ENCODE measurements at places on chromosomes 5 and 9.

DNA sequence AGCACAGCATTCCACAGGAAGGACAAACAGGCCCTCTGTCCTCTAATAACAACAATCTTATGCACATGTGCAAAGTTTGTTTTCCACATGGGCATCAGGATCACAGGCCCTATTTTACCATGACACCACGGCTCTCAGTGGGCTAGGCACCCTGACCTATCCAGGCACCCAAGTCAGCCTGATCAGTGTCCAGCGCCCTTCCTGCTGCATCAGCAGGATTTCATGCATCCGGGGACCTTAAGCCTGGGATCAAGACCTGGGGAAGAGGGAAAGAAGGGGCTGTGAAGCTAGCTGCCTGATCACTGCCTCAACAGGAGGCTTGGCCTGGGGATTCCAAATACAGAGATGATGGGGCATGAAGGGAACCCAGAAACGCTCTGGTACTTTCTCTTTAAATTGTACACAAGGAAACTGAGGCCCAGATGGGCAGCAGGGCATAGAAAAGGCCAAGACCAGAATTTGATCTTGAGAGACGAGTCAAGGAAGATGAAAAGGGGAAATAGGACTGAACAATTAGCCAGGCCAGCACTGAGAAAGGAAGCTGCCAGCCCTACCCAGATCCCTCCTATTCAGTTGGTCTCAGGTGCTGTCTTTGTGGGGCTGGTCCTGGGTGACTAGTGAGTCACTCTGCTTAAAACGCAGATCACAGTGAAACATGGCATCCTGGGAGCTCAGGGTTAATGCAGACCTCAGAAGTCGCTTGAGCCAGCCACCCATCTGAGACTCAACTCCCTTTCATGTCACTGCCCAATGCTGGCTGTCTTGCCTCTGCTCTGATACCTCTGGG is 57.9 kb downstream of the SHB start:
- no peak for DNase-seq

GRCh38 chr5:20145240-20145639 is 157.2 kb upstream of the CDH18 start:
- DNase-seq, result no peak

DNA sequence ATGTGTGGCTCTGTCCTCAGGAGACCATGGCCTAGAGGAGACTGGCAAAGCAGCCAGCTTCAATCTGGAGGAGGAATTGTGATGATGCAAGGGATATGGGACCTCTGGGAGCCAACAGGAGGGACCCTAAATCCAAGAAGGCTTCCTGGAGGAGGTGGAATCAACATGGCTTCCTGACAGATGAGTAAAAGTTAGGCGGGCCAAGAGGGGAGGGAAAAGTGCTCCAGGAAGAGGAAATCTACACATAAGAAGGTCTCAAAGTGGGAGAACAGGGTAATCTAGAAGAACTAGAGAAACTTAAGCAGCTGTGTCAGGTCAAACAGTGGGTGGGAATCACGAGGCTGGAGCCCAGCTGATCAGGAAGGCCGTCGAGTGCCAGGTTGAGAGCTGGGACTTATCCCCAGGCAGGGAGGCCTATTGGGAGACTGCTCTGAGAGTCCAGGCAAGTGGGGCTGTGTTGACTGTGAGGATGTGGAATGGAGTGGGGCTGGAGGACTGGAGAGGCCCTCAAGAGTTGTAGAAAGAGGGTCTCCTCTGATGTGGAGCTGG is 119.1 kb downstream of the C9orf50 start:
- DNase-seq, result no peak

GRCh38 chr9:110837401-110838005 is 168.9 kb downstream of the MUSK start:
- no peak for DNase-seq

DNA sequence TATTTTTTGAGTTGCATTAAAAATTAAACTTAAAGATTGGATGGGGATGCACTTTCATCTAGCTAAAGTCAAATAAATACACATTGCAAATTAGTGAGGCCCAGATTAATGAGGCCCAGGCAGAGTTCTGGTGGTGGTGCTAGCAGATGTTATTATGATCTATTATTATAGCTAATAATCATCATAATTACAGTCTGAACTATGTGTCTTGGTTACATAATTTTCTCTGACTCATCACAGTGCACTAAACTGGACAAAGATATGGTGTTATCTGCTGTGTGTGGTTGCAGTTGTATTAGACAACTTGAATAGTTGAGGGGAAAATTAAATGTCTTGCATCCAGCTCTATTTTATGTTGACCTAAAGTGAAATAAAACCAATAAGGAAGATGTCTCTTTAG is 568.8 kb downstream of the TLR4 start:
- no peak for DNase-seq

DNA sequence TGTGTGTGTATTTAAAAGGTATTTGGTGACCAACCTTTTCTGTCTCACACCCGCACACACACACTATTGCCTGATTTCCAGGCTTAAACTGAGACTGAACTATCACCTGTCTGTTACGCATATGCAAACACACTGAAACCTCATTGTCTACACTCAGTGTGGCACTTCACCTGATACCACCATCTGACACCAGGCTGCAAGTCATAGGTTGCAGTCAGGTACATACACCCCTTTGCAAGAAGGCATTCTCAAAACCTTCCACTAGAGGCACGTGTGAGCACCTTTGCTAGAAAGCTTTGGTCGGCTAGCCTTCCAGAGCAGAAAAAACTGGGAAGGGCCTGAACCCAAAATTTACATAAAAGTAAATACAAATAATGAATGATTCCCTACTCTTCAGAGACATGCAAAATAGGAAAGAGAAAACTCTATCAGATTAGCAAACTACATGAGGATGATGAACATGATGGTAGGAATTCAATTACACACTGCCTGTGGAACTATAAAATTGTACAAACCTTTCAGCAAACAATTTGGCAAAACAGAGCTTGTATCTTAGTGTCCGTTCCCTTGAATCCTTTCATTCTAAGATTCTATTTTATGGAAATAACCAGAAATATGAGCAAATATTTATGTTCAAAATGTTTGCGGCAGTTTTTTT is 5.9 kb upstream of the FOXD1 start:
- DNase-seq, result peak; percentile 28

- no peak for DNase-seq
Observed at GRCh38 chr5:119397518-119398380, 41.9 kb downstream of the TNFAIP8 start.

- DNase-seq, result no peak
Observed at GRCh38 chr5:170126626-170127025, 20.9 kb downstream of the FOXI1 start.

DNA sequence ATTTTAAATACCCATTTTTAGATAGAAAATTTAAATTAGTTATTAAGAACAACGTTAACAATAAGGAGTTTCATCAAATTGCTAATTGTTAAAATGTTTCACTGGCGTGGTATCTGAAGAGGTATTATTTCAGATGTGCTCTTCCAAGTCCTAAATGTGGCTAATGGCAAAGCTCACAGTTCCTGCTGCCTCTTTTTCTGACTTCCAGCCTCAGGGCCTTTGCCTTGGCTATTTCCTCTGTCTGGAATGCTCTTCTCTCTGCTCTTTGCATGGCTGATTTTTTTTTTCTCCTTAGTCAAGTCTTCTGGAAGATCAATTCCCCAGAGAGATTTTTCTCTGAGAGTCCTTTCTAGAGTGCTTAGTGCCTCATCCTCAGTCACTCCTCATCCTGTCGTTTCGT is 9.6 kb upstream of the SSBP2 start:
- no peak for DNase-seq

DNA sequence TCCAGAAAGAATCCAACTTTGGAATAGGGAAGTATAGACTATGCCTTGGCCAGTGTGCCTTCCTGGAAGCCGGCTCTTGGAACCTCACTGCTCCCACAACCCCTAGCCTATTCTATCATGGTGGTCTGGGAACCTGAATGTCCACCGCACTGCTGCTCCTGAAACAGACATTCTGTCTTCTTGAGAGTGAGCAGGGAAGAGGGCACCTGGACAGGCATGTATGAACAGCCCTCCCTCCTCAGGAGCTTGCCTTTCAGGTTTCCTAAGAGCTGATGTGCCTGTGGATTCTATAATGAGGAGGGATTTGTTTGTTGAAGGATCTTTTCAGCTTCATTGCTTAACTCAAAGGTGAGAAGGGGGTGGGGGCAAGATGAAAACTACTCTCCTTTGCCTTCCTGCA is 55.1 kb upstream of the XPA start:
- no peak for DNase-seq

DNA sequence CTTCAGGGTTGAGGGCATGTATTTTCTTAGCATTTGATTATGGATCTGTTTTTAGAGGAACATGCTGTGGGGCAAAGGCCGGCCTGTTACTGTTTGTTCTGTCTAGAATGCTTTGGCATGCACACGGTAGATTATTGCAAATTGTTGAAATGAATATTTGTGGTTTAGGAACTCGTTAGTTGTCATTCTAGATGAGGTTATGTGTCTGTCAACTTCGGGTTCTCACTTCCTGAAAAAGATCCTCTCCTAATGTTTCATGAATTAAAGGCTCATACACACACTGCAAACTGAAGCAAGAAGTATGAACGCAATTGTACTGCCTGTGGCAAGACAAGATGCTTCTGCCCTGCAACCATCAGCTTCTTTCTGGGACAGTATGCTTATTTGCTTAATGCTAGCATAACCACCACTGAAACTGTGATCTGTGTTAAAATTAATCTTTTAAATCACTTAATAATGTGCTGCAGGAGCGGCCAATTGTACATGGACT is 99.6 kb downstream of the BASP1 start:
- no peak for DNase-seq

- peak; percentile 1 for DNase-seq
Observed at GRCh38 chr9:117714282-117714681, 10.1 kb downstream of the TLR4 start.

- DNase-seq, result no peak
Observed at GRCh38 chr5:123610209-123610608, 98.2 kb downstream of the CSNK1G3 start.

DNA sequence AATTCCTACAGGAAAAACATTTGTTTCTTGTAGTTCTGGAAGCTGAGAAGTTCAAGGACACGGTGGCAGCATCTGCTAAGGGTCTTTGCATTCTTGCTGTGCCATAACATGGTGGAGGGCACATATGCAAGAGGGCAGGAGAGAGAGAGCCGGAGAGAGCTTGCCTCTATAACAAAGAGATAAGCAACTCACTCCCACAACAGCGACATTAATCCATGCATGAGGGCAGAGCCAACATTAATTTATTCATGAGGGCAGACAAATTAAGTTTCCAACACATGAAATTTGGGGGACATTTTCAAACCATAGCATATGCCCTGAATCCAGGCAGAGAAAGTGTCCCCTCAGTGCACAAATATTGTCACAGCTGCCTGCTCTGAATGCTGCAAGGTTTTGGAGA is 4.4 kb upstream of the GTF3C5 start:
- DNase-seq, result no peak

DNA sequence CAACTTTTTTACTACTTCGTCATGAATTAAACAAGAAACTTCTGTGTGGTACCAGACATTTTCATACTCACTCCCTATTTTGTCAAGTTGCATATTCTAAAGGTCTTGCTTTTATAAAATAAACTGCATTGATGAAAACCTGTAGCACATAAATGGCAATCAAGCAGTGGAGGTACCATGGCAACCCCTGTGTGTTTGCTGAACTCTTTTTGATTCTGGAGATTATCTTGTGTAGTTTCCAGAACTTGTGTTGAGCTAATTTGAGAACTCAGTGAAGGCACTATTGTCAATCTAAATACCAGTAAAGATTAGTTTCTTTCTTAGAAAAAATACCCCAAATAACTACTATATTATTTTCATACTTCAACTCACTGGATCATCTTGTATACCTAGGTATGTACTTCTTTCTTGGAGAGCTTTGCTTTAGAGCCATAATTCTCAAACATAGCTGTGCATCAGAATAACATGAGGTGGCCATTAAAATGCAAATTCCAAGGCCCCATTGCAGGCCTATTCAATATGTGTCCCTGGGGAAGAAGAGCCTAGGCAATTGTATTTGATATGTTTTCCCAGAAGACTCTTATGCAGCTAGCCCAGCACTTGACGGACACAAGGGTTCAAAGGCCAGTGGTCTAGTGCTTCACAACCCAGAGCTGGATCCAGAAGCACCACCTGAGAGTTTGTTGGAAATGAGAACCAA is 9.8 kb upstream of the PRLR start:
- no peak for DNase-seq

GRCh38 chr5:15008476-15008875 is 136.9 kb upstream of the ANKH start:
- DNase-seq, result no peak

DNA sequence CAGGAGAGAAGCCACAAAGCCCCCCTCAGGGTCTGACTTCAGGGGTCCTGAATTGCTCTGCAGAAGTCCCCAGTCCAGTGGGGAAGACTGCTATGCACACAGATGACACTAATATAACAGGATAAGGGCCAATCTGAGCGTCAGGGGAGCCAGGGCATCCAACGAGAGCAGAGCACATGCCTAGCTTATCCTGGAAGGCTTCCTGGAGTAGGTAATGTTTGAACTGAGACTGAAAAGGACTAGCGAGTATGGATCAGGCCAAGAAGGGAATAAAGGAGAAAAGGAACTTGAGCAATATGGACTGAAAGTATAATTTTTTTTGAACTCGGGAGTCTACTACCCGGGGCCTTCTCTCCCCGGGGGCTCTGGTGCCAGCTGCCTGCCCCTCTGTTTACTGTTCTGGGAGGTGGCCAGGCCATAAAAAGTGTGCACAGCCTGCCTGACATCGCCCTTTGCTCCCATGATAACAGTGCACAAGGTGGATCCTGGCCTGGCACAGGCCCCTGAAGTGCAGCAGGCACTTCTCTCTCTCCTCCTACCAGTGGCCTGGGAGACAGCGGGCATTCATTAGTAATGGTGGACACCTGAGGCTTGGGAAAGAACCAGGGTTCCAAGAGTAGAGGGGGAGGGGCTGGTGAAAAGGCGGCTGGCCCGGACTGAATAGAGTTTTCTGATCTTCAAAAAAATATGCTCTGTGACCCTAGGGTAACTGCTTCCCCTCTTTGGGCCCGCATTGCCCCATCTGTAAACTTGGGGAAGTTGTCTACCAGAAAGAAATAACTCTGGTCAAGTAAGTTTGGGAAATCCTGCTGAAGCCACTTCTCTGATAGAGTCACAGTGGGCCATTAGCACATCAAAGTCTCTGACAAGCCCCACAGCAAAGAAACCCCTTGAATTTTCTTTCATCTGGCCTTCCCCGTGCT is 4.6 kb upstream of the SLC6A7 start:
- DNase-seq, result no peak

- DNase-seq, result no peak
Observed at GRCh38 chr9:107895501-107896001, 406.0 kb upstream of the KLF4 start.

GRCh38 chr5:88119535-88120125 is 149.0 kb downstream of the TMEM161B start:
- no peak for DNase-seq

All from stimulated activated CD4-positive, alpha-beta T cell treated with anti-CD3 and anti-CD28 coated beads, Interleukin-2, amount 100 ng/mL, for 24 hours (primary cell).